ENCODE measurements at places on chromosomes 12 and 14.

DNA sequence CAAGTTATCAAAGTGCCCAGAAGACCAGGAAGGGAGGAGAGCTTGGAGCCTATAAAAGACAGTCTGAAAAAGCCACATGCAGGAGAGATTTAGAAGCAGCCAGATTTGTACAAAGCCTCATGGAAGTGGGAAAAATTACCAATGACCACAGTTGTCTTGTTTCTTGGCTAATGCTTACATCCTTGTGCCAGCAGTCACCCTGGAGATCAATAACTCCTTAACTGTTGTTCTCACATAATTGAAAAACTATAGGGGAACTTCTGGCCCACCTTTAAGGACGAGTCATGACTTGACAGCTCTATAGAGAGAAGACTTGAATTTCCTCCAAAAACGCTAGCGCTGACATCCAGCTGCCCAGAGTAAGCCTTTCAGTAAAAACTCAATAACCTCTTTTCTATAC, 313.1 kb downstream of the GALC start:
- DNase-seq, result no peak

DNA sequence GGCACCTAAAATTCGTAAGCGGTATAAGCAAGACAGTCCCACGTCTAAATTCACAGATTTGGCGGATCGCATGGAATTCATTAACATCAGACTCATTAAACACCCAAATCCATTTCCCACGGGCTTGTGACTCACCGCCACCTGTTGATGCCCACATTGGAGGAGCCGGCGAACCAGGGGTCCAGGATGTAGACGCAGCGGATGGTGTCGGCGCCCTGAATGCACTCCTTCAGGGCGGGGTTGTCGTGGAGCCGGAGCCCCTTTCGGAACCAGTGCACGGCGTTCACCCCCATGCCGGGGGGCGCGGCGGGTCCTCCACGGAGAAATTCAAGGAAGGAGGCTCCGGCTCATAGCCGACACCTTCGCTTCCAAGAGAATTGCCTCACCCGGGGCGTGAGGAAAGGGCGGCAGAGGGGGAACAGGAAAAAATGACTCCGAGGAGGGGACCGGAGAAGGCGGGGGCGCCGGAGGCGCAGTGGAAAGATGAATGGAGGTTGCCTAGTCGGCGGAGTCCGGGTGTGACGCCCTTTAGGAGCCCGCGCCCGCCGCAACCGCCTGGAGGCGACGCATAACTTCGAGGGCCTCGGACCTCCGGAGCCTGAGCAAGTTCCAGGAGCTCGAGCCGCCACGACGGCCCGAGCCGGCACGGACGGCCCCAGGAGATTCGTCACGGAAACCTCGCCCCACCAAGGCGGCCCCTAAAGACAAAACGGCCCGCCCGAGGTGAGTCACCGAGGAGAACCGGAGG, 506 bp downstream of the CRY1 start:
- DNase-seq, result peak; percentile 27

GRCh38 chr14:102761206-102761605, 16.0 kb upstream of the TRAF3 start:
- no peak for DNase-seq

- no peak for DNase-seq
These were observed 760 bp downstream of the ACTN1 start for GRCh38 chr14:68978172-68978911.

DNA sequence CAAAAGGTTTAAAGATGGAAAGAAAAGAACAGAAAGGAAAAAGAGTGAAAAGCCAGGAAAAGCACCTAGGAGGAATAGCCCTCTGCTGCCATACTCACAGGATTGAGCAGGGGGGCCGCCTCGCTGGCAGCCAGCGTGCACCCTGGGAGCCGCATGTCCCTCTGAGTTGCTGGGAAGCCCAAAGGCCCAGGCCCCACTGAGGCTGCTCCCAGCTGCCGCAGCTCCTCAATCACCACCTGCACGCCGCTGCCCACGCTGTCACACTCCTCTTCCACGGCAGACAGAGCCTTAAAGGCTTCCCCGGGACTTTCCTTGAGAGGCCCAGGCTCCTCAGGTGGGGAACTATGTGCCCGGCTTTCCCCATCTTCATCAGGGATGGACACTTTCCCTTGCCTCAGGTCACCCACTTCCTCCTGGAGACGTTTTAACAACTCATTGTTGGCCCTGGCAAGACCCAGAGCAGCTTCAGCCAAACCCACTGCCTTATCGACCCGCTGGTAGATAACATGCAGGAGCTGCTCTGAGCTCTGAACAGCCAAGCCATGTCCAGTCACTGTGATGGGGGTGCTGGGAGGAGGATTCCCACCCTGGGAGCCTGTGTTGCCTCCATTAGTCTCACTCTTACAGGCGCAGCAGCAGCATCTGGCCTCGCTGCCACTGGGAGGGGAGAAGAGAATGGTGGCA, 11.5 kb downstream of the C14orf93 start:
- DNase-seq, result no peak

DNA sequence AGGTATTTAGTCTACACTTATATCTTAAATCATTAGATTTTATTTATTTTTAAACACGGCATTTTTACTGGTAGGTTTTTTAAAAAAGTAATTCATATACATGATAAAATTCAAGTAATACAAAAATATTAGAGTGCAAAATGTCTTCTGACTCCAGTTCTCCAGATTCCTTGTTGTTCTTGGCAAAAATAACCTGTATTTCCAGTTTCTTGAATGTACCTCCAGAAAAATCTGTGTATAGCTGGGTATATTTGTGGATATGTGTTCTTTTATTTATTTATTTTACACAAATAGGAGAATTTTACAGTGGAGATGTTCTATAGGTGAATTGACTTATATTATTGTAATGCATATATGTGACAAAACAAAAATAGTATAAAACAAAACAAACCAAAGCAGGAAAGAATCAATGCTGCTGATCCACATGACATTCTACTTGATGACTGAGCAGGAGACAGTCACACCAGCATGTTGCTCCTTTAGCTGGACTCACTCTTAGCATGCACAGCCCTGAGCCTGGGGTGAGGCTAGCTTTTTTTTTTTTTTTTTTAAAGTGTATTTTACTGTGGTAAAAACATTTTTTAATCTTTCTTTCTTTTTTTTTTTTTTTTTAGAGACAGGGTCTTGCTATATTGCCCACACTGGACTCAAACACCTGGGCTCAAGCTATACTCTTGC, 42.2 kb upstream of the SLC38A2 start:
- DNase-seq, result no peak

DNA sequence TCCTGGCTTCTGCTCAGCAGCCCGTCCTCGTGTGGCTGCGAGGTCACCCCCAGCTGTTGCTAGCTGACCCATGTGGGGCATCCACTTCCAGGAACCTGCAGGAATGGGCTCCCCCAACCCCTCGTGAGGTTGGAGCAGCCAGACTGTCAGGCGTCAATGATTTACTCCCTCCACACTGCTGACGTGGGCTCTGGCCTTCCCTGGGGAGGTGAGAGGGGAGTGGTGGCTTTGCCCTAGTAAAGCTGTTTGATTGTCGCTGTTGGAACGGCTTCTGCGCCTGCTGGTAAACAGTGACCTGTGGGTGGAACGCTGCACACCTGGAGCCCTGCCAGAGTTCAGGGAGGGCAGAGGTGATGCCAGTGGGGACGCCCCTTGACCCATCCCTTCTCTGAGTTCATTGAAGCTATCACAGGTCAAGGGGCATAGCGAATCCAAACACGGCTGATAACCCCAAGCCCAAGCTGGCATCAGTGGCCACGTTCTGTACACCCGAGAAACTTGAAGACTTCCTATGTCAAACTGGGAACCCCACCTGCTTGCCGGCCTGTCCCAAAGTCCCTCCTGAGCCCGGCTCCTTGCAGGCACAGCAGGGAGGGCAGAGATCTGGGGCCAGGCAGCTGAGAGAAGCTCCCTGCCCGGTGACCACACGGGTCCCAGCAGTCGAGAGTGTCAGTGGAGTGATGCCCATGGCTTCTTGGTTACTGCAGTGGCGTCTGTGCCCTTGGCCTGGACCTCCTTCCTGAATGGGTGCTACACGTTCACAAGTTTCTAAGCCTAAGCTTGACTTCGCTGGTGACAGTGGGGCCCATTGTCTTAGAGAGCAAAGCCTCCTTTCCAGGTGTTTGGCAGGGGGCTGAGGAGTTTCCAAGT, 2.7 kb downstream of the ASPG start:
- no peak for DNase-seq

GRCh38 chr12:119327471-119327870, 7.1 kb upstream of the CCDC60 start:
- DNase-seq, result no peak

GRCh38 chr12:54159140-54159539, 29.6 kb downstream of the SMUG1 start:
- DNase-seq, result no peak

GRCh38 chr12:15346488-15346887, 24.2 kb downstream of the PTPRO start:
- DNase-seq, result no peak

- DNase-seq, result no peak
These were observed 79.7 kb downstream of the EML1 start for GRCh38 chr14:99872786-99873440.

- DNase-seq, result no peak
These were observed 49.4 kb upstream of the RIN3 start for GRCh38 chr14:92464156-92464555.

- DNase-seq, result no peak
These were observed 75.0 kb downstream of the DIP2B start for GRCh38 chr12:50579757-50580267.

- no peak for DNase-seq
These were observed 891 bp downstream of the SPRYD4 start for GRCh38 chr12:56469007-56469930.

DNA sequence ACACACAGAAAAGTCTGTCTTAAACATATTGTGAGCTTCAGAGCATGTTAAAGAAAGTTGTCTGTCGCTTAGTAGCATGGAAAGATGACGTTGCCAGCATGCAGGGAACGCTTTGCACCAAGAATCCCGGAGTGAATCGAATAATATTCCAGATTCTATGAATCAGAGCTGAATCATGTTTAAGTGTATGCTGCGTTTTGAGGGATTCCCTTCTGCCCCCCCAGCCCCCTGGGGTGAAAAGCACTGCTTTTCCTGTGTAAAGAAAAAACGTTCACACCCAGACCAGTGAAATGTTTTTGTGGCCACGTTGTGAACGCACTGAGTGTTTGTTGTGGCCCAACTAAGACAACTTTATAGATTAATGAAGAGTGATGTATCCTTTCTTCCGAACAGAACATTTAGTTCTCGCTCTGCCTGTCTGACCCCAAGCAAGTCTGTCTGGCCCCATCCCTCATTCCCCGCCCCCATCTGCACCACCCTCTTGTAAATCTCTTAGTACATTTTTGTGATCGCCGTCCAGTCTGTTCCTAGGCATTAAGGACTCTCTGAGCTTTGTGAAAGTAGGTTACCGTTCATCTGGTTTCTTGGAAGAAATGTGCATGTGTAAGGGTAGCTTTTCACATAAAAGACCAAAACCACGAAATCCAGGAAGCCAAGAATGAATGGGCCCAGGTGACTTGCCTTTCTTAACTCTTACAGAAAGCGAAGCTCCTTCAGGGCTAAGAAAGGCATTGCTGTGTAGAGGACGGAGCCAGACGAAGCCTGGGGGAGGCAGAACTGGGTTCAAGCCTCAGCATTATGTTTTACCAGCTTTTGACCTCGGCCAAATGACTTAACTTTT, 103.0 kb downstream of the SAMD4A start:
- no peak for DNase-seq
